ENCODE measurements at places on chromosomes 7 and 10. TPM values are rescaled to one million over a fixed set of nuclear protein-coding genes. Genes with fewer than 3 reads are reported as not detected.

- no peak overlapping the region for H3K27ac ChIP-seq
- no peaks in the 10 kb centered on the region for H3K36me3 ChIP-seq
- no peaks in the 10 kb centered on the region for H3K4me1 ChIP-seq
Observed at GRCh38 chr7:131300572-131301466, 26.9 kb upstream of the MKLN1 start.

- DNase-seq = no peak
- no peaks in the 10 kb centered on the region for H3K36me3 ChIP-seq
- H3K4me1 ChIP-seq = peaks cover 6% of the 10 kb centered on the region
- H3K4me3 ChIP-seq = no peak overlapping the region
Observed at GRCh38 chr7:8221101-8221495, 40.9 kb downstream of the ICA1 start.

- peaks cover 2% of the 10 kb centered on the region for H3K4me1 ChIP-seq
- no peak overlapping the region for H3K4me3 ChIP-seq
- DNase-seq = no peak
- peaks cover 1% of the 10 kb centered on the region for H3K27me3 ChIP-seq
- H3K27ac ChIP-seq = no peak overlapping the region
Observed at GRCh38 chr10:72058347-72058898, 29.9 kb downstream of the SPOCK2 start.

Gene VENTX
- not detected for total RNA-seq

Gene EPHB4
- total RNA-seq = 0.60 TPM

All from activated CD4-positive, alpha-beta memory T cell treated with anti-CD3 and anti-CD28 coated beads, Interleukin-2, amount 10 ng/mL, durations not matched to agents 7 days and 5 days (primary cell).